NCI-H748 treated with DMSO at 0.1 percent for 48 hours (cell line): ENCODE measurements at places on chromosomes 3 and 15.

DNA sequence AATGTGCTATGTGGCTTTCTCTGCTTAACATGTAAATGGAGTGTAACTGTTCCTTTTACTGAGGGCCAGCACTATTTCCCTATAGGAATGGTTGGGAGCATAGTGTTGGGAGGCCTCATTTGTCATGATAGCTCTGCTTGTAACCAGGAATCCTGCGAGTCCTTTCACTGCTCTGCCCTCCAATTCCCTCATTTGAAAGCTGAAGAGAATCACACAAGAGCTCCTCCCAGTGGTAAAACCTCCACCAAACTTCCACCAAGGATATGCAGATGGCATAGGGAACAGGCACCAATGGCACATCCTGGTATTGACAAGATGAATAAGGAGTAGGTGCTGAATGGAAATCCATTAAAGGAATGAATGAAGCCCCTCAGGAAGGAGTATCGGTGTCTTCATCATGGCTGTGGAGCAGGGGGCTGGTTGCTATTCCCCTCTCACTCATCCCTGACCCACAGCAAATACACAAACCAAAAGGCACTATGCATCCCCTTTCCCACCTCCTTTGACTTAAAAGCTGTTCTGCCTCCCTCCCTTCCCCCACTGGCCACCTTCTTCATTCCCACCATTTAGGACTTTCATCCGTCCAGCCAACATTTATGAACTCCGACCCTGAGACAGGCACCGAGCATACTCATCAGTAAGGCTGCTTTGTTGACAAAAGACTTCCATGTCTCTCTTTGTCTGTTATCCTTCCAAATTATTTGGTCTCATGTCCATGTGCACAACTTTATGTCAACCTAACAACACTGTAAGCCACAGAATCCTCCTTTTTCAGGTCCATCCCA lies 560.8 kb downstream of the FOXP1 start:
- no peak for DNase-seq

DNA sequence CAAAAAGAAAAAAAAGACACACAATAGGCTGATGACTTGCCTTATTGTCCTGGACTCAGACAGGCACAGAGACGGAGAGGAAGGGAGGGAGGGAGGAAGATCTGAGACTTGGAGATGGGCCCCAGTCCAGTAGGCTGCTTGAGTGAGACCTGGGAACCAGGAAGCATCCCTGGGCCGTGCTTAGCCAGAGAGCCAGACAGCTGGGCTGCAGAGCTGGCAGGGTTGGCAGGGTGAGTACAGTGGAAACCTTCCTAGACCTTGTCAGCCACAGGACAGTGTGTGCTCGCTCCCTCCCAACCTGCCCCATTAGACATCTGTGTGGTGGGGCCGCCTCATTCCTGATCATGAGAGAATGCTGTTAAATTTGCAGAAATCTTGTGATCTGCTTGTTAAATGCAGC lies 107.9 kb upstream of the ALDH1A3 start:
- DNase-seq, result no peak

- no peak for DNase-seq
Observed at GRCh38 chr3:107705046-107705445, 182.3 kb downstream of the BBX start.

GRCh38 chr3:124787476-124788195 lies 57.4 kb downstream of the UMPS start:
- DNase-seq, result no peak
